ENCODE measurements at places on chromosomes 2 and 18.

- no peak for DNase-seq
Measured at GRCh38 chr2:68968221-68968620, 6.2 kb upstream of the GKN1 start.

DNA sequence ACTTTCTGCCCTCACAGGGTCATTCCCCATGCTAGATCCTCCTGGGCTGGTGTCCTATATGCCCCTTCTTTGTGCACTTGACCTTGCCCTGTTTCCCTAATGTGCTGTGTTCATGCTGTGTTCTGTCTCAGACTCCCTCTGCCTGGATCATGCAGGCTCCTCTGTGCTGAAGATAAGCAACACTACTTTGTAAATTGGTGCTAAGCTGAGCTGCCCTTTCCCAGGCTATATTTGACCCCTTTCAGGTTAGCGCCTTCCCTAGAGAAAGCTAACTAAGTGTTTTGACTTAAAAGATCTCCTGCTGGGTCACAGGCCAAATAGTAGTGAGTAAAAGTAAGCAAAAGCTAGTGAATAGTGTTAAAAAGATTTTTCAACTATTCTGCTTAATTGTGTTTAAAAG is 257.2 kb upstream of the RGPD4 start:
- DNase-seq = no peak

GRCh38 chr2:202669841-202670240 is 35.1 kb downstream of the FAM117B start:
- DNase-seq = no peak

DNA sequence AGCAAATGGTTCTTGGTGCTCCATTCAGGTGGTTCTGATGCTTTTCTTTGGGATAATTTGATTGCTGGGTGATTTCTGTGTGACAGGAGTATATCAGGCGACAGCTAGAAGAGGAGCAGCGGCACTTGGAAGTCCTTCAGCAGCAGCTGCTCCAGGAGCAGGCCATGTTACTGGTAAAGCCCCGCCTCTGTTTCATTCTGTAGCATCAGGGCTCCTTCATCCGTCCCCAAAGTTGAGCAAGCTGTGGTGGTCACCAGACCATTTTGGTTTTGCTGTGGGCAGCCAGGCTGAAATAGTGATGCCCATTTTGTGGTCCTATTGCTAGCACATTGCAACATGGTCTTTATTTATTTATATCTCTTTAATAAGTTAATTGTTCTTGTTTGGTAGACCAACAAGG is 132.8 kb upstream of the IL1R2 start:
- no peak for DNase-seq

DNA sequence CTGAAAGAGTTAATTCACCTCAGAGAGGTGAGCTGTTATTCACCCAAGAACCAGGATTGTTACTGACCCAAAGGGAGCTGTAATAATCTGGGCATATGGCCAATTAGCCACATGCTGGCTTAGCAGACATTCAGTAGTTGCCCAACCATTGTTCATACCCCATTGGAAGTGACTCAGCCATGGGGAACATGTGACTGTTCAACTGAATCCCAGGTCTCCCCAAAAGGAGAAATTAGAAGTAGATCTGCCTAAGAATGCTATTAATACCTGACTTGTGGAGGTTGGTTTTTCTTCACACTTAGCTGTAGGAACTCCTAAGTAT is 272.6 kb upstream of the UBE2E3 start:
- peak; percentile 49 for DNase-seq

- no peak for DNase-seq
Measured at GRCh38 chr2:201788371-201788770, 7.6 kb upstream of the ALS2 start.

- no peak for DNase-seq
Measured at GRCh38 chr2:110863726-110864125, 131.4 kb downstream of the ACOXL start.

- DNase-seq = no peak
Measured at GRCh38 chr2:24768601-24769000, 24.6 kb downstream of the PTRHD1 start.

- no peak for DNase-seq
Measured at GRCh38 chr2:28048341-28048740, 157.8 kb downstream of the BABAM2 start.

DNA sequence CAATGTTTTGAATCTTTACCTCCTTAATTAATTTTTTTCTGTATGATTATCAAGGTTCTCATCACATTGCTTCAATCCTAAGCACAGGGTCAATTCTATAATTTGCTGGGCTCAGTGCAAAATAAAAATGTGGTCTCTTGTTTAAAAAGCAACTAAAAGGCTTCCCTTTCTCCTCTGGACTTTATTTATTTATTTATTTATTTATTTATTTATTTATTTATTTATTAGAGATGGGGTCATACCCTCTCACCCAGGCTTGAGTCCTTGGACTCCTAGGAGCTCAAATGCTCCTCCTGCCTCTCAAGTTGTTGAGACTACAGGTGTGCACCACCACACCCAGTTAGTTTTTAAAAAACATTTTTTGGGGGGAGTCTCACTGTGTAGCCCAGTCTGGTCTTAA is 710.1 kb upstream of the REG3G start:
- no peak for DNase-seq

- DNase-seq = no peak
Measured at GRCh38 chr18:52567360-52567759, 227.4 kb downstream of the DCC start.

- DNase-seq = no peak
Measured at GRCh38 chr18:31070206-31070605, 27.7 kb upstream of the DSC3 start.

GRCh38 chr2:146270618-146271017 is 1574.2 kb upstream of the ACVR2A start:
- DNase-seq = no peak

GRCh38 chr2:179805001-179805400 is 56.4 kb downstream of the ZNF385B start:
- DNase-seq = no peak

DNA sequence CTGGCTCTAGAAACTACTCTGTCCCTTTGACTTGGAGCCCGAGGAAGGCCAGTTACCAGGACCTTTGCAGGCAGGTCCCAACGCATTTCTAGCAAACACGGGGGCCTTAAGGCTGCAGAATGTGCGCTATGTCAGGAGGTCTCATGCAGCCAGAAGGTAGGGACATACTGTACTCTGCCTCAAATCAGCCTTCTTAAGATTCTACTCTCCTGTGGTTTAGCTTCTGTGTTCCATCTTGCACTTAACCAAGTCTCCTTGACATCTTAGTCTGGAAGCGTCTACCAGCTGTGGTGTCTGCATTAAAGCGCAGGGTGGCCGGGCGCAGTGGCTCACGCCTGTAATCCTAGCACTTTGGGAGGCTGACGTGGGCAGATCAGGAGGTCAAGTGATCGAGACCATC is 65.5 kb downstream of the STEAP3 start:
- DNase-seq = no peak

- DNase-seq = peak; percentile 82
Measured at GRCh38 chr2:111659361-111660333, 224.3 kb downstream of the ANAPC1 start.

DNA sequence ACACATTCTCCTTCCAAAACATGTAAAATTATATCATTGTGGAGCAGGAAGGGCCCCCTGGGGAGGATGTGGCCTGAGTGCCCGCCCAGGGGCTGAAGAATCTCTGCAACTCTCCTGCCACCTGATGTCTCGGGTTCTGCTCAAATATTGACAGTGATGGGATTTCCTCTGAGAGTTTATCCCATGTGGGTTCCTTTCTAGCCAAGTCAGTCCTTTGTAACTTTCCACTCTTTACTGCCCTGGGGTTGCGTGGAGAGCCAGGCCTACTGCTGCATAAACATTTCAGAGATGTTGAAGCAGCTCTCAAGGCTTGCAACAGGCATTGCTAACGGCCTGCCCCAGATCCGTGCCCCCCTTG is 4.0 kb upstream of the RAB17 start:
- no peak for DNase-seq

DNA sequence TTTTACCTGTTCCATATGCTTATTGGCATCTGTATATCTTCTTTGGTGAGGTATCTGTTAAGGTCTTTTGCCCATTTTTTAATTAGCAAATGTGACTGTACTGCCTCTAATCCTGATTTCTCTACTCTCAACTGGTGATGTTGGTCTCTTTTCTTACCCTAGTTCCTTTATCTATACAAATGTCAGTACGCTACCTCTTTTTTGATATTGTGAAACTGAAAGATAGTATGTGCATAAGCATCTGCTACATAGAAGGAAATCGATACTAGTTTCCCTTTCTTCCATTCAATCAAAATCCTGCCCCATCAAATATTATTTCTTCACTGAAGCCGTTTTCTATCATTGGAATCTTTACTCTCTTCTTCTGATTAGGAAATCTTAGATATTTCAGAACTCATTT is 194.9 kb upstream of the SPOPL start:
- DNase-seq = no peak

Data from urothelium cell line (cell line).